Activated CD4-positive, alpha-beta T cell treated with anti-CD3 and anti-CD28 coated beads, Interleukin-2, amount 10 ng/mL, durations not matched to agents 7 days and 5 days (primary cell): ENCODE measurements at places on chromosomes 12 and 14. TPM values are rescaled to one million over a fixed set of nuclear protein-coding genes. Genes with fewer than 3 reads are reported as not detected.

DNA sequence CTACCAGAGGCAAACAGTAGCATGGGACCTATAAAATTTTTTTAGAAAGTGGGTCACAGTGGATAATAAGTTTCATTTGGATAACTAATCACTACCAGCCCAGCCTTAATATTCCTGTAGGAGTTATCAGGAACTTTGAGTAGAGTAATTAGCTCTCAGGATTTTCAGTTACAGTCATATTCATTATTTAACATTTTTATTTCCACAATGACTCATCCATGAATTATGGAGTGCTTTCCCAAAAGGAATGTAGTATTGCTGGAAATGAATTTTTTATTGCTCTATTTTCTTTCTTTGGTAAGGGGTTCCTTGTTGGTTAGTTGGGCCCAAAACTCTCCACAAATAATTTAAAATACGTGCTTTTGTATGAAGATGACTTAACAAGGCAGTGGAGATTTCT lies 53.7 kb downstream of the ERC1 start:
- no peak for DNase-seq

DNA sequence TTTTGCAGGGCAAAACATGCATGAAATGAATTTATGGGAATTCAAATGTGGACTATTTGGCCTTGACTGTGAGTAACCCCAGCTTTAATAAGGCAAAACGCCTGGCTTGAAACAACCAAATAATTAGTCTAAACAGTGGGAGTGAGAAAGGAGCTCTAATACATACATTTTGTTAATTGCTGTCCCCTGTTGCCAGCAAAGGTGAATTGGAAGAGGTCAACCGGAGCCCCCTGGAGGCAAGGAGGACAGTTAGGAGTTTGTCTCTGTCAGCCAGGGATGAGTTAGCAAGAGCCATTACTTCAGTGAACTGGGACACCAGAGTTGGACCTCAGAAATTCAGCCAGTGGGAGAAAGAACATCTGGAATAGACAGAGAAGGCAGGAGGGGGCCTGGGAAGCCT lies 17.4 kb downstream of the KRT76 start:
- DNase-seq: no peak

- peak; percentile 32 for DNase-seq
Measured at GRCh38 chr12:7374423-7375144, 69.4 kb downstream of the CD163L1 start.

- DNase-seq: no peak
Measured at GRCh38 chr12:20547816-20548575, 147.1 kb upstream of the SLCO1C1 start.

DNA sequence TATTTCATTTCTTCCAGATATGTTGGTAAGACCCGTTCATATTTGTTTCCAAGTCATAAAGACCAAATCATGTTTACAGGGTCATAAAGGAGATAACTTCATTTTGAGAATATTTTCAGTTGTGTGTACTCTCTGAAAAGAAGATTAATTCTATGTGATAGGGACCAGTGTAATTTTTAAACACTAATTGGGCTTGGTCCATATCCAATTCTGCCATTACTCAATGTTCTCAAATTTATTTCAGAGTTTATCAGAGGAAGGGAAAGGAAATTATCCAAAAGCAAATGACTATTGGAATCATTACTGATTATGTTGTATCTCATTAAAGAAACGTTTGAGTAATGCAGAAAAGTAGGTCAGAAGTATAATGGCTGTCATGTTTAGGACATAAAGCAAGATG lies 126.8 kb upstream of the DCN start:
- no peak for DNase-seq

DNA sequence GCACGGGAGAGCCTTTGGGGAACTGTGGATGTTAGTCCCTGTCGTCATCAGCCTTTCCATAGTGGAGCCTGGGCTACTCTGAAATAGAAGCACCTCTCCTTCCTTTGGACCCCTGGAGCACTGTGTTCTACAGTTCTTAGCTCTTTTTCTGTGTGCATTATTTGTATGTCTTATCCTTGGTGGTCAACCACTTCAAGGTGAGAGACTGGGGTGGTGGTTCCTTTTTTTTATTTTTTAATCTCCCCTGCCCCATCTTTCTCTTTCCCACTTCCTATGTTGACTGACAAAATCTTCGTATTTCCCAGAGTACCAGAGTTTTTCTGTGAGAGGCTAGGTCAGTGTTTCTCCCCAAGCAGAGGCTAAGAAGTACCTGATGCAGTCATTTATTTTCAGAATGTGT lies 111.7 kb downstream of the CRADD start:
- DNase-seq: no peak

APPL2 gene
- total RNA-seq: 27.3 TPM

L2HGDH gene
- 12.8 TPM for total RNA-seq

DNA sequence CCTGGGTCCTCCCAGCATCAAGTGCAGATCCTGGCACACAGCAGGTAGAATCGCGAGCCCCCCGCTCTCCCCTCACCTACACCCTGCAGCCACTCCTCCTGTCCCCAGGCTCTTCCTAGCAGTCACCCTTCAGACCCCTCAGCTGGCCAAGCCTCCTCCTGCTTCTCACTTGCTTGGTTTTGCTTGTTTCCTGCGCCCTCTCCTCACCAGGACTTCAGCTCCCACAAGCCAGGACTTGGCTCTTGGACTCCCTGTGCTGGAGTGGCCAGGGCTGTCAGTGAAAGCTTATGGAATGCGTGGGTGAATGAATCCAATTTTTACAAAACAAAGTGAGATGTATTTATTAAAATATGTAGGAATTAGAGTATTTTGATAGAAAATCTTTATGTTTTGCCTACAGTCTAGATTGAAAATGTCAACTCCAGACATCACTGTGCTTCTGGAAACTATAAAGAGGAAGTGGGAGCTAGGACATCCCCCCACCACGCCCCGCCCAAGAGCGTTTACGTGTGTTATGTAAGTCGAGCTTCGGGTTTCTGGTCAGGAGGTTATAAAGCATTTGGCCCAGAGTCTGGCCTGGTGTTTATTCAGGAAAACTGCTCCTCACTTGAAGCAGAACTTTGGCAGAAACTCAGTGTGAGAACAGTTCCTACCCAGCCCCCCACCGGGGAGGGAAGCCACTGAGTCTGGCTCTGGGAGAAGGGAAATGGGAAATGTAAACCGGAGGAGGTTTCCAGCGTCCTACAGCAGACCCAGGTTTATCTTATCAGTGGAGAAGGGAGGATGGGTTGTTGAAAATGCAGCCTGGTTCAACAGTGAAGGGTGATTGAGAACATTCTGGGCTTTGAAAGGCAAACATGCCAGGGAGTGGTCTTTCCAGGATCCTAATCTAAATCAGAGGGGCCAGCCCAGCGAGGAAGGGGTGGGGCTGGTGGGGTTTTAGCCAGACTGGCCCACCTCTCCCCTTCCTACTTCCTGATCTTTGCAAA lies 8.8 kb downstream of the ALDH2 start:
- DNase-seq: no peak

DNA sequence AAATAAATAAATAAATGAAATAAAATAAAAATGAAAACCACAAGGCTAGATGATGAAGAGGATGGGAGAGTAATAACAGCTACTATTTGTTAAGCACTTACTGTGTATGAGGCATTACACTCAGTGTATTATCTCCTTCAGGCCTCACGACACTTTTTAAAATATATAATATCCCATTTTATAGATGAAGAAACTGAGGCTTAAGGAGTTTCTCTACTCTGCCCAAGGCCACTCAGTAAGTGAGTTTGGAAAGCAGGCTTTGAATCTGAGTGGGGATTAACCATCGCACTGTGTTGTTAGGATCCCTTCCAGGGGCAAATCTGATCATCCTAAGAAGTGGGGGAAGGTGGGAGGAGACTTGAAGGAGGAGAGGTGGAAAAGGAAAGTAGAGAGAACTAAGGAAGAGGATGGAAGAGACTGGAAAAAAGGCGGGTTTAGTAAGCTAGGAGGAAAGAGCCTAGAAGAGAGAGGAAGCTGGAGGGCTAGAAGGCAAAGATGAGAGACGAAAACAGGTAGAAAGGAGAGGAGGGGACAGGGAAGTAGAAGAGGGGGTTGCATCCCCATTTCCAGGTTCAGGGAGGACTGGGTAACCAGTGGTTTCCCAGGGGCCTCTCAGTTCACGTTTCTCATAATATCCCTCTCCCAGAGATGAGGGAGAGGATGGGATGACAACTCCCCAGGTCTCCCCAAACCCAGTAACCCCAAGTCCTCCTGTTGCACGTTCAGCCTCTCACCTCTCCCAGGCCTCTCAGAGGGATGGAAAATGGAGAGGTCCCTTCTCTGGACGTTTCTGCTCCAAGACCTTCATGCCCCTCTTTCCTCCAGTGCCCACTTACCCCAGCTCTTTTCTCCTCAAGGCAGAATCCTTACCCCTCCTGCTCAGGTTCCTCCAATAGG lies 1.7 kb downstream of the STAT6 start:
- DNase-seq: no peak

- DNase-seq: peak; percentile 50
Measured at GRCh38 chr14:98210045-98210672, 1061.8 kb downstream of the BCL11B start.

LMNTD1 gene
- not detected for total RNA-seq

GRCh38 chr14:93369713-93370266 lies 22.8 kb downstream of the COX8C start:
- DNase-seq: no peak

PDE3A gene
- total RNA-seq: not detected

KLHL33 gene
- 0.17 TPM for total RNA-seq

- no peak for DNase-seq
Measured at GRCh38 chr14:95562892-95563685, 28.2 kb downstream of the GLRX5 start.

DNA sequence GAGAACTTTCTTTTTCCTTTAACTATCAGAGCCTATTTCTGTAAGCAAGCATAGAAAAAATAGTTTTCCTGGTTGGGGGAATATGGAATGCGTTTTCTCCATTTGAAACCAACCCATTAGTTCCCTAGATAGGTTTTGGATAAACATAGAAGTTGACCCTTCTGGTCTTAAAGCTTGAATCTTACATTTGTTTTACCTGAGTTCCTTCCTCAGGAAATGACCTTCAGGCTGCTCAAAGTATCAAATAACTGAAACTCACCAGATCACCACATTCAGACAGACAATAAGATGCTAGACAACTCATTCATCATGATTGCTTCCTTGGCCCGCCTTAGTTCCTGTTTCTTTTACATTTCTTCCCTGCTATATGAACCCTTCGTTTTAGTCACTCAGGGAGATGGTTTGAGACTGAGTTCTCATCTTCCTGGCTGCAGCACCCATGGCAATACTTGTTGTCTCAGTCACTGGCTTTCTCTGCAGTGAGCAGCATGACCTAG lies 52.2 kb downstream of the LRP6 start:
- DNase-seq: no peak

GRCh38 chr12:129550353-129550752 lies 353.5 kb downstream of the TMEM132D start:
- no peak for DNase-seq

GRCh38 chr12:42270596-42270995 lies 32.5 kb upstream of the YAF2 start:
- DNase-seq: no peak

GRCh38 chr14:32480337-32480736 lies 151.2 kb downstream of the AKAP6 start:
- no peak for DNase-seq

GRCh38 chr12:2376908-2377657 lies 324.3 kb downstream of the CACNA1C start:
- no peak for DNase-seq

DNA sequence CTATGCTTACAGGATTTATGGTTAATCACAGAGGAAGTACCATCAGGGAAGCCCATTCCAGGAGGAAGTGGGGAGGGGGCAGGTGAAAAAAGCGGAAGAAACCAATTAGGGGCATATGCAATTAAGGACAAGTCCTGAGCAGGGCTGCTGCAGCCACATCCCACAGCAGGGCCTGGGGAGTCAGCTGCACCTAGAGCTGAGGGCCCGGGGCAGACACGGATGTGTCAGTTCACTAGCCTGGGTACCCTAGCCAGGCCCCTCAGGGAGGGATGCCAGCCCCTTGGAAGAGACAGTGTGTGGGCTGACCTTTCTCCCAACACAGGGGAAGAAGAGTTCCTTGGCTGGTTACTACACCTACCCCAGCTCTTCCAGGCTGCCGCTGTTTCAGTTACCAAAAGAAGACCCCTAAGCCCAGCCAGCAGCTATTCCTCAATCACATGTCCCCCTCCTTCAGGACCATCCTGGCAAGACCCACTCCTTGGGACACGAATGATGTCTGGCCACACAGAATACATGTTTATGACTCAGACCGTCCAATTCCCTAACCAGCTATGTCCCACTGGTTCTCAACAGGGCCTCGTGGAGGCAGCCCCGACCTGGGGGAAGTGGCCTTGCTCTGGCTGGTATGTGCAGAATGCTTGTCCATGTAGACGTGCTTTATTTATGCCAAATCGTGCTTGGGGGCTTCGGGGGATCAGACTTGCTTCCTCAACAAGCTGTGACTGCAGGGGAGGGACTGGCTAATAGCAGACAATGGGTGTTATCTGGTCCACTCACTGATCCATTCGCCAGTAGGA lies 133.7 kb upstream of the RTL1 start:
- DNase-seq: no peak

DNA sequence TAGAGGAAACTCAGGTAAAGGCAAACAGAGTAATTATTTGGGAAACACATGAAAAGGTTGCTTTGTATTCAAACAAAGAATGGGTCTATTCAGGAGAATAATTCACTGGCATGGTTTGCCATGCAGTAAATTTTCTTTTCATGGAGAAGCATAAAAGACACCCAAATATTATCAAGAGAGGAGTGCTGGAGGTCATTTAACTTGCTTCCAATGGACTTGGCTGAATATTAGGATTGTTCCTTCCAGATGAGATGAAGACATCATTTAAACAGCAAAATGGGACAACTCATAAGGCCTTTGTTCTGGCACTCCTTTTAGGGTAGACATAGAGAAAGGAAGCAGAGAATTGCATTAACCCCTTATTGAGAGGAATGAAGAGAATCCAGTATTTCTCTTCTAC lies 38.7 kb downstream of the WIF1 start:
- no peak for DNase-seq

DNA sequence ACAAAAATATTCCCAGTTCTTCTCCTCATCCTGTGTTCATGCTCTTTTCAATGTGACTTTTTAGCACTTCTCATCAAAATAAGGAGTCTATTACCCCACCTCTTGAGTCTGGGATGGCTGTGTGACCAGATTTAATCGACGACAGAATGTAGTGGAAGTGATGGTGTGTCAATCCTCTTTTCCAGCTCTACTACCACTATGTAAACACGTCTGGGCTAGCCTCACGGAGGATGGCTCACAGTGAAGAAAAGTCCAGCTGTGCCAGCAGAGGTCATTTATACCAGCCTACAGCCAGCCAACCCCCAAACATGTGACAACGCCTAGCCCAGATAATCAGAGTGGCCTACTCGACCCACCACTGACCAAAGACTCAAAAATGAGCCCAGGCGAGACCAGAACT lies 37.3 kb upstream of the FGF6 start:
- no peak for DNase-seq

GRCh38 chr14:100777818-100778525 lies 47.9 kb upstream of the MEG3 start:
- no peak for DNase-seq

LGR5 gene
- total RNA-seq: not detected

GRCh38 chr14:90521084-90521929 lies 124.5 kb downstream of the CALM1 start:
- DNase-seq: no peak
